Stimulated activated CD4-positive, alpha-beta T cell treated with anti-CD3 and anti-CD28 coated beads, Interleukin-1b, Interleukin-23, amount 100 ng/mL, for 4 hours (primary cell): ENCODE measurements at places on chromosomes 2 and 18.

DNA sequence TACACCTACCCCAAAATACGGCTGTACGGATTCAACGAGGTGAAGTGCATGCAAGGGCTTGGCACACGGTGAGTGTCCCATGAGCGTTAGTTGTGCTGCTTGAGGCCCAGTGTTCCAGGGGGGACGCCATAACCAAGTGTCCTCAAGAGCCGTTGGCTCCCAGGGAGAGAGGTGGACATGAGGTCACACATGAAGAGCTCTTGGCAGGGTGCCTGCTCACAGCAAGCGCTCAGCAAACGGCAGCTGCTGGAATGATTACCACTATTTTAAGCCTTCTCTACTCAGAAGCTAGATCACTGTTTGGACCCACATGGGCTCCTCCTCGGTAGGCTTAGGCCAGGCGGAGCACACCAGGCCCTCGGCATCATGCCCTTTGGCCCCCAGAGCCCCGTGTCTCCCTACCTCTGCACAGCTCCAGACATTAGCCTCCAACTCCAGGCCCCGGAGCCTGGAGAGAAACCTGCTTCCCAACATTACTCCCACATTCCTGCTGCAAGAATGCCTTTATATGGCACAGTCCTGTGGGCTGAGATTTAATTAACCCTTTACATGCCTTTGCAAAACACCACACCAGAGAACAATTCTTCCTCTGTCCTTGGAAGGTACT, 68.4 kb upstream of the PPP1CB start:
- DNase-seq = no peak

- DNase-seq = no peak
Observed at GRCh38 chr2:113755035-113755834, 1.2 kb downstream of the SLC35F5 start.

DNA sequence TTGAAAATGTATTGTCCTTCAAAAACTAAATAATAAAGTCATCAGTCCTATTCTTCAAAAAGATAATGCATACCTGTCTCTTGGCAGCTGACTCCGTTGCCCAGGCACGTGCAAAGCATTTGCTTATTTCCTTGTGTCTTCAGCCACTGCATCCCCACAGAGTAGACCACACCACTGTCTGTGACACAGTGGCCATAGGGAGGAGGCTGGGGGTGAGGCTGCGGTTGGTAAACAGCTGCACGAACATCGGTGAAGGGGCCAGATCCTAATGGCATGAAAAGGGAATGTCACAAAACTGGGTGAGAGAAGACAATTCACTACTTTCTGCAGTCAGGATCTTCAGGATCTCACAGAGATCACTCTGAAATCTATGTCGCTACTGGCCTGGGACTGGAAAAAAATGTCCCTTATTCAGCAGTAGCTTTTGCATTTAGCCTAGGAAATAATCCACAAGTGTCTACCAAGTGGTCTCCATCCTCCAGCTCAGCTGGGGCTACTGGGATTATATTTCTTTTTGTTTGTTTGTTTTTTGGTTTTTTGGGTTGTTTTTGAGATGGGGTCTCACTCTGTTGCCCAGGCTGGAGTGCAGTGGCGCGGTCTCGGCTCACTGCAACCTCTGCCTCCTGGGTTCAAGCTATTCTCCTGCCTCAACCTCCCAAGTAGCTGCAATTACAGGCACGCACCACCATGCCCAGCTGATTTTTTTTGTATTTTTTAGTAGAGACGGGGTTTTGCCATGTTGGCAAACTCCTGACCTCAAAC, 10.7 kb downstream of the FN1 start:
- DNase-seq = no peak

- DNase-seq = no peak
Observed at GRCh38 chr2:96565111-96565510, 28.6 kb downstream of the ARID5A start.

- no peak for DNase-seq
Observed at GRCh38 chr2:202112041-202112440, 39.0 kb downstream of the KIAA2012 start.

DNA sequence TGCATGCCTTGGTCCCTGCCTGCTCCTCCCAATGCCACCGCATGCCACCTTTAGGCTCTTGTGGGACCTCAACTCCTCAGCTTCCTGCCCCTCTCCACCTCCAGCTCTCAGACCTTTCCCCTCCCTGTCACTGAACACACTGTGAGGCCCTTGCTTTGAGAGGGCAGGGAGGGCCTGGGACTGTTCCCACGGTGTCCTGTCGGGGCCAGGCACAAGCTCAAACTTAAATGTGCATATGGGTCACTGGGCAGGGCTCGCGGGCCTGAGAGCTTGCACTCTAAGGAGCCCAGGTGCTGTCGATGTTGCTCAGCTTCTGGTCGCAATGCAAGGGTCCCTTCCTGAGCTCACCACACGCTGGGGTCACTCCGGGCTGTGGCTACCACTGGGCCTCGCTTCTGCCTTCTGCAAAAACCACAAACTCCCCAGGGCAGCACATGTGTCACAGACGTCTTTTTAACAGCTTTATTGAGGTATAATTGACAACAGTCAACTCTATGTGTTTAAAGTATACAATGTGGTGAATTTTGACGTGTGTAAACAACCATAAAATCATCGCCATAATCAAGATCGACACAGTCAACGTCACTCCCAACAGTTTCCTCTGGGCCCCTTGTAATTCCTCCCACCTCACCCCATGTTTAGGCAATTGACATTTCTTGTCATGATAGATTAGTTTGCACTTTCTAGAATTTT, 11.9 kb upstream of the B3GNT7 start:
- DNase-seq = no peak

DNA sequence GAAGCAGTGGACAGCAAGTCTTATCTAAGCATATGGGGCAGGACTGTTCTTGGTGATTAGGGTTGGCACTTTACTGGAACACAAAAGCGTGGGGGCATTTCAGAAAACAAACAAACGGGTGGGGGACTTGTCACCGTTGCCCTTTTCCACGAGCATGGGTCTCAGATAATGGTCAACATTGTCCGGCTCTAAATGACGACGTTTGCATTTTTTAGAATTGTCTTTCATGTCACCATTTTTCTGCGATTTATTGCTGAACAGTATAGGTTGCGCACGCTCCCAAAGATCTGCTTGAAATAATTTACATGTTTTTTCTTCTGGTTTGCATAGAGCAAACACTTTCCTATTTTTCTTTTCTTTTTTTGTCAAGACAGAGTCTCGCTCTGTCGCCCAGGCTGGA, 46.6 kb upstream of the TBC1D8 start:
- DNase-seq = no peak
